ENCODE measurements at places on chromosomes 2 and 18.

GRCh38 chr2:161991991-161992390, 82.0 kb downstream of the DPP4 start:
- DNase-seq = no peak

- no peak for DNase-seq
These were observed 79.7 kb upstream of the LRATD1 start for GRCh38 chr2:14552818-14553217.

DNA sequence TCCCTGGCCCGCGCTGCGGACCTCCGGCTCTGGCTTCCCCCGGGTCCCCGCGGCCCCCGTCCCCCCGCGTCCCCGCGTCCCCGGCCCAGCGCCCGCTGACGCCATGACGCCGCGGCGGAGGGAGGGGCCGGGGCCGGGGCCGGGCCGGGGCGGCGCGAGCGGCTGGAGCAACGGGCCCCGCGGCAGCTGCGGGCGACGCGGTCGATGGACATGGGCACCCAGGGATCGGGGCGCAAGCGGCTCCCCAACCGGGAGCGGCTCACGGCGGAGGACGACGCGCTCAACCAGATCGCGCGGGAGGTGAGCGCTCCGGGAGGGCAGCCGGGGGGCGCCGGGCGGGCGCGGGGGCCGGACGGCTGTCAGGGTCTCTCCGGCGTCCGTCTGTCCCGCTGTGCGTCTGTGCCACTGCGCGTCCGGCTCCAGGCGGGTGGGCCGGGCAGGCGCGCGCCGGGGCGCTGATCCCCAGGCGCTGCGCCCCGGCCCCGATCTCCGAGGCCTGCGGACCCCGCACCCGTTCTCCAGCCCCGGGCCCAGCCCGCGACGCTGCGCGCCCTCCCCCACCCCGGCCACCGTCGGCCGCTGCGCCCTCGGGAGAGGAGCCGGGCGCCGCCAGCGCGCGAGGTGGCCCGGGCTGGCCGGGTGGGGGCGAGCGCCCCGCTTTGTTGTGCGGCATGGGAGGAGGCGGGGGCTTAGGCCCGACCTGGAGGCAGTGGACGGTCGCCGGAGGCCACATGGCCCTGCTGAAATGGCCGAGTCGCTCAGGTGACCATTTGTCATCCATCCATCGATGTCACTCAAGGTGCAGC, at the start of gene LRRFIP1:
LRRFIP1 (plus strand) TSS at position 147 of the 806 bp plus-strand sequence; CDS start at position 205, 58 bp downstream.
- DNase-seq = no peak

DNA sequence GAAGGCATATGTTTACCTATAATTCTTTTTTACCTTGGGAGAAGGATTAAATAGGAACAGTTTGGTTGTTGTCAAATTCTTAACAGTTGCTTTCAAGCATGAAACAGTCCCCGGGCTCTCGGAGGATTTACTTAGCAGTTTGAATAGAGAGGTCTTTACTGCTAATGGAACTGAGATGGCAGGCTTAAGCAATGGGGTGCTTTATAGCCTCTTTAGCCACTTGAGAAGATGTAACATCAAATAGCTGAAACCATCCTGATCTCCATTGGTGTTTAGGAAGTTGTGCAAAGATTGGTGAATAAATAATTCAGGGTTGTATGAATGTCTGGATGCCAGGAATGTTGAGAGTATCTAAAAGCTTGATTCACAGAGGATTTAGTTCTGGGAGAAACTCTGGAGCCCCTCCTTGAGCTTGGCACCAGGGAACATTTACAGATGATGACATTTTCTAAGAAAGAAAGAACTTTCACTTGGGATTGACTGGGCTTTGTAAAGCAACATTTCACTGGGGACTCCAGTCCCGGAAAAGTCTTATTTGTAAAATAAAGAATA, 51.9 kb downstream of the PTPRM start:
- DNase-seq = no peak

- no peak for DNase-seq
These were observed 254.5 kb downstream of the NEDD4L start for GRCh38 chr18:58298251-58299134.

DNA sequence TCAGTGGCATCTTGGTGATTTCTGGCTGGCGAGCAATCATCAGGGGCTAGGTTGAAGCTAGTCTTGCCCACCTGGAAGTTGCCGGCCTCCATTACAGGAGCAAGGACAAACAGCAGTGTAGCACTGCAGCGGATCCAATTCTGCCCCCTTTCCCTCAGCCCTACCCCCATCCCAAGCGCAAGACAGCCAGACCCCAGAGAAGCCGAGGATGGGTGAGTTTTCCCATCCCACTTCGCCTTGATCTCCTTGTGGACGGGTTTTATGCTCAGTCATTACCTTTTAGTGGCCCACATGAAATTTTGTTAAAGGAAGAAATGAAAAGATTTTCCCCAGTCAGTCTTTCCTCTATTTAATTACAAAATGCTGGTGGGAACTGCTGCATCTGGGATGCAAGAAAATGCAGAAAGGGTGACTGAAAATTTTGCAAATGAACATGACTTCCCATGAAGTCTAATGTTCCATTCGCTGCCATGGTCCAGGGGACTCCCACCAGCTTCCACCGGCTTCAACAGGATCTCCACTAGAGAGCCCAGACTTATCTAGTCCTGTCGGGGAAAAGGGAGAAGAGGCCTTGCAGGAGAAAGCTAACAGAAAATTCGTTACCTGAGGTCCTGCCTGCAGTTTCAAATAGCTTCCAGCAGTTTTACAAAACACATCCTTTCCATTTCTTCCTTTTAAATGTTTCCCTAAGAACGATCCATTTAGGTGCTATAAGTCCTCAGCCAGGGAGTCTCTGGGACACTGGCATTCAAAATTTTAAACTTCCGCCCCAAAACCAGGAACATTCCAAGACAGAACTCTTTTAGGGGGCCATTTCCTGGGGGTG, 1.9 kb upstream of the HOXD9 start:
- no peak for DNase-seq

All from H54 (cell line).